ENCODE measurements at places on chromosomes 12 and 14. TPM values are rescaled to one million over a fixed set of nuclear protein-coding genes. Genes with fewer than 3 reads are reported as not detected.

DNA sequence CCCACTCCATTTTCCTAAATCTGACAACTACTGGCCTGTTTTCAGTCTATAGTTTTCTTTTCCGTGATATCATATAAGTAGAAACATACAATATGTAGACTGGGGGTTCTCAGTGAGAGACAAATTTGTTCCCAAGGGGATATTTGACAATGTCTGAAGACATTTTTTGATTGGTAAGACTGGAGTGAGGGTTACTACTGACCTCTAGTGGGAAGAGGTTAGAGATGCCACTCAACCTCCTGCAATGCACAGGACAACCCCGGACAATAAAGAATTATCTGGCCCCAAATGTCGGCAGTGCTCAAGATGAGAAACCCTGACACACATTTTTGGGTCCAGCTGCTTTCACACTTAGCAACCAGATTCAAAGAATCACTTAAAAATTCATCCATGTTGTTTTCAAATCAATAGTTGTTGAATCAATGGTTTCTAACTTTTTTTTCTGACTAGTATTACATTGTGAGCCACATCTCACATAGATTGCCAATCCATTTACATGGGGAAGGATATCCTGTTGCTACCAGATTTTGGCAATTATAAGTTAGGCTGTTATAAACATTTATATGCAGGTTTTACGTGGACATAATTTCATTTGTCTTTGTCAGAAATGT, 307.1 kb downstream of the RPL10L start:
- H3K4me1 ChIP-seq, result no peaks in the 10 kb centered on the region
- H3K27ac ChIP-seq, result no peak overlapping the region
- DNase-seq, result no peak
- no peaks in the 10 kb centered on the region for H3K27me3 ChIP-seq
- no peak overlapping the region for H3K4me3 ChIP-seq

GRCh38 chr12:95462081-95462480, 11.9 kb upstream of the METAP2 start:
- DNase-seq, result no peak
- peaks cover 7% of the 10 kb centered on the region for H3K36me3 ChIP-seq
- no peak overlapping the region for H3K27ac ChIP-seq
- no peak overlapping the region for H3K4me3 ChIP-seq

The ALG10 gene
- 20.9 TPM for total RNA-seq

GRCh38 chr12:95204141-95204866, 13.0 kb downstream of the FGD6 start:
- peak; percentile 22 for DNase-seq
- peaks cover 8% of the 10 kb centered on the region for H3K4me1 ChIP-seq
- no peak overlapping the region for H3K27ac ChIP-seq
- no peak overlapping the region for H3K4me3 ChIP-seq
- peaks cover 2% of the 10 kb centered on the region for H3K27me3 ChIP-seq
- H3K36me3 ChIP-seq, result no peaks in the 10 kb centered on the region

DNA sequence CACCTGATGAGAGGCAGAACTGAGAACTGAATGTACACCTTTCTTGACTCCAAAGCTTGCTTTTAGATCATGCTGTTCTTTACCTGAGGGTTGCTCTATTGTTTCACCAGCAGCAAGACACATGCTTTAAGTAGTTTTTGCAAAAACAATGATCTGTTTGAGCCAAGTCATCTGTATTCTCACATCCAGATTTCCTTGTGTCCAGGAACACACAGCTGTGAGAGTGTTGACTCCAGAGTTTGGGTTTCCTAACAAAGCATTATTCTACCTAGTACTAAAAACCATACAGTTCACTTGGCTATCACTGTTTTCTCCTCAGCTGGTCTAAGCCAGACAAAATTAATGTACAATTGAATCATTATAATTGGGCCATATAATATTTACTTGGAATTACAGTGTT, 120.4 kb downstream of the STAB2 start:
- no peak overlapping the region for H3K27ac ChIP-seq
- H3K4me3 ChIP-seq, result no peak overlapping the region
- no peaks in the 10 kb centered on the region for H3K36me3 ChIP-seq
- peaks cover 5% of the 10 kb centered on the region for H3K27me3 ChIP-seq
- H3K4me1 ChIP-seq, result no peaks in the 10 kb centered on the region
- no peak for DNase-seq

GRCh38 chr14:32697114-32697513, 241.6 kb upstream of the NPAS3 start:
- H3K4me1 ChIP-seq, result no peaks in the 10 kb centered on the region
- no peaks in the 10 kb centered on the region for H3K36me3 ChIP-seq
- no peak overlapping the region for H3K27ac ChIP-seq
- H3K27me3 ChIP-seq, result no peaks in the 10 kb centered on the region
- no peak for DNase-seq

GRCh38 chr14:54207075-54207474, 189.7 kb upstream of the CDKN3 start:
- peaks cover 8% of the 10 kb centered on the region for H3K27me3 ChIP-seq
- no peaks in the 10 kb centered on the region for H3K36me3 ChIP-seq
- H3K4me1 ChIP-seq, result no peaks in the 10 kb centered on the region
- no peak overlapping the region for H3K4me3 ChIP-seq
- DNase-seq, result no peak
- H3K27ac ChIP-seq, result no peak overlapping the region

DNA sequence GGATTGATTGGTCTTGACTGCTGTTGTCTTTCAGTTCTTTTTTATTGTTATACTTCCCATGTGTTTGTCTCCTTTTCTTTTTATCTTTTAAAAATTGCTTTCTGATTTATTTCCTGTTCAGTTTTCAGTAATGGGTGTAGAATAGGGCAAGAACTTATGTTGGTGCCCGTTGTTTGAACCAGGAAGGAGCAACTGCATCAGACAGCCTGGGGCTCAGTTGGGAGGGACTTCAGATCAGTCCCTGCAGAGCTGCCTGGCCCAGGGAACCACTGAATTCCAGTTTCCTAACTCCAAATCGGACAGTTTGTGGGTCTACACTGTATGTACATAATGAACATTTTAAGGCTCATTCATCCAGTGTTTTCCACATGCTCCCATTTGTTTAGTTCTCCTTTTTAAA, 64.9 kb downstream of the FBXO34 start:
- H3K4me1 ChIP-seq, result peaks cover 84% of the 10 kb centered on the region
- H3K36me3 ChIP-seq, result no peaks in the 10 kb centered on the region
- H3K4me3 ChIP-seq, result no peak overlapping the region

GRCh38 chr14:105069871-105070759, 4.9 kb upstream of the GPR132 start:
- peak overlapping the region; percentile 43 for H3K4me3 ChIP-seq
- DNase-seq, result peak; percentile 82
- H3K27me3 ChIP-seq, result peaks cover 3% of the 10 kb centered on the region
- no peaks in the 10 kb centered on the region for H3K36me3 ChIP-seq
- H3K4me1 ChIP-seq, result peaks cover 59% of the 10 kb centered on the region

The STAC3 gene
- 2.0 TPM for total RNA-seq

DNA sequence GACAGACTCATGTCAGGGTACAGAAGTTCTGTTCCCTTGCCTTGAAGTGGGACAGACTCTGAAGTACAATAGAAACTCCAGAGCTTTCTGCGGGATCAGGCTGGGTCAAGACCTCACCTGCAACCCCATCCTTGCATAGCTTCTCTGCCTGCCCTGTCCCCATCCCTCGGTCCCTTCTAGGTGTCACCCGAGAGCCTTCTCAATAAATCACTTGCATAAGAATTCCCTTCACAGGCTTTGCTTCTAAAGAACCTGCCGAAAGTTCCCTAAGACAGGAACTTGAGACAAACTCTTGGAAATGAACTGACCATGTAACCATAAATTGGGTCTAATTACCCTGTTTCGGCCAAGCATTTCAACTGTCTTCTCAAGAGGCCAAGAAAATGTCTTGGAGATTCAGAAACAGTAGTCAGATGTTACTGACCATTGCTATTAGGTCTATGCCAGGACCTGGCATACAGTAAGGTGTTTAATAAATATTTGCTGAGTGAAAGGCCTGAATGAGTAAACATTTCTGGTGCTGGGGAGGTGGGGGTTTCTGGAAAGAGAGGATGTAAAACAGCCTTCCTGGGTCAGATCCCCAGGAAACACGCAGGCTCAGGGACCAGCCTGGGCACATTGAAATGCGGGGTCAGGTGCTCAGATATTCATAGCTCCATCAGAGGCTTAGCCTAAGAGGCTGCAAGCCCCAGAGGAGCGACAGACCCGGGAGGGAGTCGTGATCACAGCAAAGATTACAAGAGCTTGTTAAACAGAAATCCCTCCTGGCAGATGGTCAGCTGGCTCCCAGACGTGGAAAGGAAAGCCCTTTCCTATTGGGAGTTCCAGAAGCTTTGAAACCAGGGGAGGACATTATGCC, 226.2 kb upstream of the LHX5 start:
- no peak for DNase-seq
- no peaks in the 10 kb centered on the region for H3K27me3 ChIP-seq
- no peak overlapping the region for H3K4me3 ChIP-seq

- peaks cover 2% of the 10 kb centered on the region for H3K36me3 ChIP-seq
- H3K27me3 ChIP-seq, result no peaks in the 10 kb centered on the region
- no peak overlapping the region for H3K4me3 ChIP-seq
- H3K4me1 ChIP-seq, result peaks cover 7% of the 10 kb centered on the region
- DNase-seq, result no peak
Measured at GRCh38 chr14:67392123-67392522, 19.8 kb downstream of the PLEK2 start.

DNA sequence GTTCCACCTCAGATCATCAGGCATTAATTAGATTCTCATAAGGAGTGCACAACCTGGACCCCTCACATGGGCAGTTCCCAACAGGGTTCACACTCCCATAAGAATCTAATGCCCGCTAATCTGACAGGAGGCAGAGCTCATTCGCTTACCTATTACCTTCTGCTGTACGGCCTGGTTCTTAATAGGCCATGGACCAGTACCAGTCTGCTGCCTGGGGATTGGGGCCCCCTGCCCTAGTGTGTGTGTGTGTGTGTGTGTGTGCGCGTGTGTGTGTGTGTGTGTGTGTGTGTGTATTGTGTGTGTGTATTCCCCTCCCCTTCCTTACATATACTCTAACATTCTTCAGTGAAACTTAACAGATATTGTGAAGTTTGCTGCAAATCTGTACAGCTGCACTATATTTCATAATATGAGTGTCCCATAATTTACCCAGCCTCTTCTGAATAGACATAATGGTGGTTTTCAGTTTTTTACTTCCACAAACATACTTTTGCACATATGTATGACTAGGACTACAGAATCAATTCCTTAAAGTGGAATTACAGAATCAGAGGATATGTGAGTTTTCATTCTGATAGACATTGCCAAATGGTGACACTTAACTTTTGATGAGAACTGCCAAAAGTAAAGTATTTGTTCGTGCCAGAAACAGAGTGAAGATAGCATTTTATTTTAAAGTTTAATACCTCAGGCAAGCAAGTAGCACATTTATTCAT, 205.2 kb upstream of the EEA1 start:
- no peaks in the 10 kb centered on the region for H3K27me3 ChIP-seq
- H3K27ac ChIP-seq, result no peak overlapping the region
- no peak for DNase-seq
- peaks cover 14% of the 10 kb centered on the region for H3K4me1 ChIP-seq

GRCh38 chr14:69635981-69636639, 24.7 kb downstream of the SUSD6 start:
- H3K36me3 ChIP-seq, result peaks cover 15% of the 10 kb centered on the region
- H3K4me3 ChIP-seq, result peak overlapping the region; percentile 59
- H3K27me3 ChIP-seq, result no peaks in the 10 kb centered on the region
- H3K4me1 ChIP-seq, result peaks cover 93% of the 10 kb centered on the region
- peak overlapping the region; percentile 94 for H3K27ac ChIP-seq

The AKAP5 gene
- total RNA-seq, result 1.1 TPM

DNA sequence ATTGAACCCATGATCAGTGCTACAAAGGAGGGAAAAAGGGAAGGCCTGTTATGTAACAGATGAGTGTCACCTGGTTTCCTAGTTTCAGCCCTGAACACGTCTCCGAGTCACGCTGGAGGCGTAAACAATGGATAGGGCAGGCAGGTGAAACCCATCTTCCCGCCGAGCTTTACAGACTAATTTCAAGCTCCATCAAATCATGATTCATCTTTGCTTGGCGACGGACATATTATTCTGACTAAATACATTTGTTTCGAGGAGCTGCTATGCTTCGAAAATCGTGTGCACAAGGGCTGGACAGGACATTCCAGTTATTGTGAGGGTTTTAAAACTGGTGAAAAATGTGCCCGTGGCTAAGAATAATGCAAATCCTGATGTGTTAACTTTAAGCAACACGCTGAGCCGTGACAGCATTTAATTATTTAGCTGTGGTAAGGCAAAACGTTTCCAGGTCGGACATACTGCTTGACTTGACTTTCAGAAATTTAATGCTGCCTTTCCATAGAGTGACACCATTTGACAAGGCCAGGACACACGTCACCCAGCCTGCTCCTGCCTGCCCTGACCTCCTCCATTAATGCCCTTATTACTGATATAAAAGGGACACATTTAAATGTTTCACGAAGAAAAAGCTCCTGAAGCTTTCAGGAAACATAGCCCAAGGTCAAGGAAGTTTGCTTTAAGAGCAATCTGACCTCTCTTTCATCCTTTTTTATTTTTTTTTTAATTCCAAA, 1203.5 kb upstream of the TMEM132C start:
- H3K4me1 ChIP-seq, result no peaks in the 10 kb centered on the region
- no peak overlapping the region for H3K27ac ChIP-seq
- peaks cover 1% of the 10 kb centered on the region for H3K27me3 ChIP-seq
- H3K4me3 ChIP-seq, result no peak overlapping the region

DNA sequence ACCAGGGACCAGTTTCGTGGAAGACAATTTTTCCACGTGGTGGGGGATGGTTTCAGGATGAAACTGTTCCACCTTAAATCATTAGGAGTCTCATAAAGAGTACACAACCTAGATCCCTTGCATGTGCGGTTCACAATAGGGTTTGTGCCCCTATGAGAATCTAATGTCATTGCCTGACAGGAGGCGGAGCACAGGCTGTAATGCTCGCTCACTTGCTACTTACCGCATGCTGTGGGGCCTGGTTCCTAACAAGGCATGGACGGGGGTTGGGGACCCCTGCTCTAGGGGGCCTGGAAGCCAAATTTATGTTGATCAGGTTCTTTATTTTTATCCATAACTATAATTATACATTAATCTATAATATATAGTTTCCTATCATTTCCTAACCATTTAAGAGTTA, 315.3 kb downstream of the MED13L start:
- H3K27ac ChIP-seq, result no peak overlapping the region
- H3K4me3 ChIP-seq, result no peak overlapping the region
- H3K4me1 ChIP-seq, result peaks cover 13% of the 10 kb centered on the region
- no peaks in the 10 kb centered on the region for H3K27me3 ChIP-seq
- no peak for DNase-seq
- peaks cover 35% of the 10 kb centered on the region for H3K36me3 ChIP-seq

The CFAP54 gene
- total RNA-seq, result 0.31 TPM

DNA sequence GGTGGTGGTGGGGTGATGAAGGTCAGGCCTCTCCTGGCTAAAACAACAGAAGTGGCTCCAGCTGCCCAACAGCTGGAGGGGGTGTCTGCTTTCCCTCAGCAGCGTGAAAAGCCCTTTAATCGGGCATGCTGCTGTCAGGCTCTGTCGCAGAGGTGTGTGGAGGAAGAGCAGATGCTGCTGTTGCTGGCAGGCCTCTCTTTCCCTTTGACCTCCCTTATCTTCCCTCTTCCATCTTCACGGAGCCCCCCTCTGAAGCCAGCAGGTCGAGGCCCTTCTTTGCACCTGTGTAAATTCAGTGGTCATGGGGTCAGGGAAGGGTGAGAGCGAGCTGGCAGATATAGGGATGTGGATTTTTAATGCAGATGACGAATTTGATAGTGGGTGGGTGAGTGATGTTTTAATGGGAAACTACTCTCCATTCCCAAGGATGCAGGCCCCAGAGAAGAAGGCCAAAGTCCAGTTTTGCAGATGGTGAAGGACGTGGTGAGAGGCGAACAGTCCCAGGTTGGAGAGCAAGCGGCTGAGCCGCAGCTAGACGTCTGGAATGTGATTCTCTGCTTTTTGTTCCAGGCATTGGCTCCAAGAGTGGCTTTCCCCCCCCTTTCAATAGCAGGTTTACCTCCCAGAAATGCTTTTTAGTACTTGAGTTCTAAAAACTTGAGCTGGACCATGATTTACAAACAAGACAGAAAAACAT, 64.0 kb downstream of the SMOC1 start:
- H3K4me3 ChIP-seq, result no peak overlapping the region
- no peak overlapping the region for H3K27ac ChIP-seq
- H3K27me3 ChIP-seq, result peaks cover 14% of the 10 kb centered on the region
- no peak for DNase-seq
- no peaks in the 10 kb centered on the region for H3K4me1 ChIP-seq
